ENCODE measurements at places on chromosomes 7 and 10.

DNA sequence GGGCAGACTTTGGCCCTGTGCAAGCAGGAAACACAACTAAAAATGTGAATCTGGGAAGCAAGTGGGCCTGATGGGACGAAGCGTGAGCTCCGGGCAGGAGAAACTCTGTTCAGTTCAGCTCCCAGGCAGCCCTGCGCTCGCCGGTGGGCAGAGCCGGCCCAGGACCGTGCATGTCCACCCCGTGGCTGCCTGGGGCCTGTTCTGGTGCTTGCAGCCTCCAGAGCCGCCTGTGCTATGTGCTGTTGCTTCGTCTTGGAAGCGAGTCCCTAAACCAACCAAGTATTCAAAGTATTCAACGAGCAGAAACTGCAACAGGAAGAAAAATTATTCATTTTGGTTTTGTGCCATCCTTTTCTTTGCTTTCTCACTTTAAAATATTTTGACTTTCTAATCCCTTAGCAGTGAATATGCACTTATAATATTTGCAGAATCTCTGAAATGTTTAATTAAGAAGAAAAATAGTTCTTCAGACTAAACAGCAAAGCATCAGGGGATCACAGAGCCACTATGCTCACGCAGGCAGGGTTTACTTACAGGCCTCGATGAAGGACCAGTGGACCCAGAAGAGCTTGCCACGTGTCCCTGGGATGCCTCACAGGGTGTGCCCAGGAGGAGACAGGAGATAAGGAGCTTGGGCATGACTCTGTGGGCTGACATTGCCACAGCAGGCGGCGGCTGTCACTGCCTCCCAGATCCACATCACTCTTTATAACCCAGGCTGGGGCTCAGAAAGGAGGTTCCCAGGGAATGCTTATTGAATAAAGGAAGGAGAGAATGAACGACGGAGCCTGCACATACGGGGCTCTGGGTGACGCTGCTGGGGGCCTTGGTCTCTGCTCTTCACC lies 45.6 kb downstream of the VIPR2 start:
- DNase-seq = no peak

GRCh38 chr7:50497068-50497642 lies 47.0 kb upstream of the FIGNL1 start:
- no peak for DNase-seq

DNA sequence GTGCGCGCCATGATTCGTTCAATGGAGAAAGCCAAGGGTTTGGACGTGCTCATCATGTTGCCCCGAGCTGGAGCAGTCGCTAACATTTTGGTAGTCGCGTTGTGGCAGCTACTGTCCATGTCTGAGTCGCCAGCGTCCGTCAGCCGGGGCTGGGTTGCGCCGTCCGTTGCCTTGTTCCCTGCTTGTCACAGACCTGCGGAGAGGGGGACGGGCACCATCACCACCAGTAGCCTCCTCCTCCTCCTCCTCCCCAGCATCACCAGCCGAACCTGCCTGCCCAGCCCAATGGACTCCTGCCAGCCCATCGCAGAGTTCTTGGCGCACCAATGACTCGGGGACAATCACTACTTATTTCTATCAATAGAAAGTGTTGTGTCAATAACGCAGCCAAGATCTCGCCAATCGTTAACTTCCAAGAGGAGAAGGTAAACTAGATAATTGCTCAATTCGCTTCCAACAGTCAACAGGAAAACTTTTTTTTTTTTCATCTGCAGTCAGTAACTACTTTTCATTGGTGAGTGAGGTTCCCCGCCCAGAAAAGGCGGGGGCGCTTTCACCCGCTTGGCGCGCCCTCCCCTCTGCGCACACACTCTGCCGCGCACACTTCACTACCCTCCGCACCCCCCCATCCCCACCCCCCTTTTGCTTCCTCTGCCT lies at the start of gene FEZF1:
Gene FEZF1, minus strand, starts transcription at position 432 of the 657 bp plus-strand sequence. Its CDS starts 313 bp downstream, at position 119.
- peak; percentile 57 for DNase-seq

- no peak for DNase-seq
Measured at GRCh38 chr7:94697035-94697974, 41.4 kb upstream of the SGCE start.

DNA sequence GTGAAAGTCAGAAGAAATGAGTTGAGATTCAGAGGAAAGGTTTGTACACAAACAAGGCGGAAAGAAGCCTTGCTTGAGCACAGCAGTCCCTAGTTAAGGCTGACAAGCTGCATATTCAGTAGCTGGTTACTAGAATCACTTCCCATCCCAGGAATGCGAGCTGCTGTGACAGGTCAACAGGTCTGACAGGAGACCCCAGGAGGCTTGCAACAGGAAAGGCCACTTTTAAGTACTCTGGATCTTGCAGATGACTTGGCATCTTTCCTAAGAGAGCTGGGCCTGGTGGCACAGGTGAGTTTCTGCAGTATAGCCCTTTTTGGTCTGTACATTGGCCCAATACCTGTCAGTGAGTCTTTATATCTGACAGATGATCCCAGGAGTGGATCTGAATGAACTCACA lies 35.7 kb upstream of the UNC5B start:
- no peak for DNase-seq

DNA sequence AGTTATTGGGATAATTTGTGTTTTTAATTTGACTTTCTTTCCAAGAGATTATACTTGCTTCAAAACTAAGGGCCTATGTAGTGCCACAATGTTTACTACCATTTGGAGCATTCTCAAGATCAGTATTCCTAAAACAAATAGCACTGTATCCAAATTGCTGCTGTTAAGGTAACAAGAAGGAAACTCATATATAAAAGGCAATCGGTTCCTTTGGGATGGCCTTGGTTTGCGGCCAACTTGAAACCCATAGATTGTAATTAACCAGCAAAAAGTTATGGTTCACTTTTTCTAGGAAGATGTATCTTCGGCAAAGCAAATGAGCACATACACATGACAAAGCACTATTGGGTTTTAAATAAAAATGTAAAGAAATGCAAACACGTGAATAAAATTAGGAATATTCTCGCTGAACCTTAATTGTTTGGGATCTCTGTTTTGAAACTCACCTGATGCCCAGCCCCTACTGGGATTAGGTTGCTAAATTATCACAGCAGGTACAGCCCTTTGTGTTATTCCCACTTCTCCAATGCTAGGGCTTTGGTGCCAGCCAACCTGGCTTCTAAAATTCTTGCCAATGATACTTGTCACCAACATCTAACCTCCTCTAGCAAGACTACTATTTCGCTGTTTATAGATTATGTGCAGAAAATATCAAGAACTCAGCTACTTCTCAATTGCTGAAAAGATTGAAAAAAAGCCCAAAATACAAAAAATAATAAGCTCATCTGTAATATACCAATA lies 16.0 kb downstream of the CDNF start:
- no peak for DNase-seq

GRCh38 chr10:60186315-60187071 lies 203.2 kb downstream of the ANK3 start:
- no peak for DNase-seq

Data from NCI-H1436 (cell line).